Spinal cord (tissue), 10 donors: ENCODE measurements at places on chromosomes 16 and 17. TPM values are rescaled to one million over a fixed set of nuclear protein-coding genes. Genes with fewer than 3 reads are reported as not detected.
A peak's percentile ranks its signal among the peaks of the same experiment; 100 is the strongest.

- no peak overlapping the region for H3K27ac ChIP-seq
- no peaks in the 10 kb centered on the region for H3K27me3 ChIP-seq
- no peaks in the 10 kb centered on the region for H3K36me3 ChIP-seq
- H3K4me3 ChIP-seq = no peak overlapping the region
These were observed 8.8 kb upstream of the MT3 start for GRCh38 chr16:56580391-56581048.

- peaks cover 10% of the 10 kb centered on the region for H3K36me3 ChIP-seq
- H3K27me3 ChIP-seq = no peaks in the 10 kb centered on the region
- DNase-seq = peak; percentile 81
- peak overlapping the region; percentile 87 for H3K4me3 ChIP-seq
These were observed 722 bp upstream of the SLC38A10 start for GRCh38 chr17:81295676-81296381.

- no peaks in the 10 kb centered on the region for H3K36me3 ChIP-seq
- H3K4me1 ChIP-seq = peaks cover 11% of the 10 kb centered on the region
- no peak overlapping the region for H3K27ac ChIP-seq
- H3K4me3 ChIP-seq = no peak overlapping the region
- no peaks in the 10 kb centered on the region for H3K27me3 ChIP-seq
These were observed 504.2 kb upstream of the SALL1 start for GRCh38 chr16:51655249-51655648.

GRCh38 chr17:17917394-17917793, 54.8 kb downstream of the TOM1L2 start:
- H3K36me3 ChIP-seq = no peaks in the 10 kb centered on the region
- no peak overlapping the region for H3K4me3 ChIP-seq
- no peak overlapping the region for H3K27ac ChIP-seq

DNA sequence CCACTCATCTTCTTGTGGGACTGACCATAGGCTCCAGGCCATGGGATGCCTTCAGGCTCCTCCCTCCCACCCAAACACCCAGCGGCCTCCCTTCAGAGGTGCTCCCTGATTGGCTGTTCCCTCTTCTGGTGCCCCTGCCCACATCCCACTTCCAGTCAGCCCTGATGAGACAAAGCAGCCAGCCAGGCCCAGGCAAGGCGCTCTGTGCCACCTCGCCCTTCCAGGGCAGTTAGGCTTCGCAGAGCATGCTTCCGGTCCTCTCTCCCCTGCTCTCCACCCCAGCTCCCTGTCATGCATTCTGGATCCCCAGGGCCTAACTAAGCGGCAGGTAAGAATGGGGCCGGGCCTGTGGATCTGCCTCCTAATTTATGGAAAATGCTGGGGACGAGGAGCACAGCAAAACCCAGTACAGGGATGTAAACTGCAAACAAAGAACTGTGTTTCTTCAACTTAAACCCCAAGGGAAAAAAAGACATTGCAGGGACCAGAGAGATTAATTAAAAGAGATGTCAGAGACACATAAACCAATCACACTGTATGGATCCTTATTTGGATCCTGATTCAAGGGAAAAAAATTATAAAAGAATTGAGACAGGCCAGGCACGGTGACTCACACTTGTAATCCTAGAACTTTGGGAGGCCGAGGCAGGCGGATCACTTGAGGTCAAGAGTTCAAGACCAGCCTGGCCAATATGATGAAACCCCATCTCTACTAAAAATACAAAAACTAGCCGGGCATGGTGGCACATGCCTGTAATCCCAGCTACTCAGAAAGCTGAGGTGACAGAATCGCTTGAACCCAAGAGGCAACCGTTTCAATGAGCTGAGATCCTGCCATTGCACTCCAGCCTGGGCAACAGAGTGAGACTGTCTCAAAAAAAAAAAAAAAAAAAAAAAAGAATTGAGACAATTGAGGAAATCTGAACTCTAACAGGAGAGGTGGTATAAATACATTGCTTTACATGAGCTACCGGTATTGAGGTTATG, 26.0 kb downstream of the ZDHHC7 start:
- H3K27ac ChIP-seq = no peak overlapping the region
- peaks cover 80% of the 10 kb centered on the region for H3K36me3 ChIP-seq
- H3K27me3 ChIP-seq = no peaks in the 10 kb centered on the region
- no peak for DNase-seq
- H3K4me1 ChIP-seq = no peaks in the 10 kb centered on the region

GRCh38 chr16:19808061-19808641, 76.5 kb downstream of the GPRC5B start:
- no peak overlapping the region for H3K4me3 ChIP-seq
- H3K4me1 ChIP-seq = peaks cover 7% of the 10 kb centered on the region
- no peaks in the 10 kb centered on the region for H3K27me3 ChIP-seq
- H3K27ac ChIP-seq = peak overlapping the region; percentile 17

DNA sequence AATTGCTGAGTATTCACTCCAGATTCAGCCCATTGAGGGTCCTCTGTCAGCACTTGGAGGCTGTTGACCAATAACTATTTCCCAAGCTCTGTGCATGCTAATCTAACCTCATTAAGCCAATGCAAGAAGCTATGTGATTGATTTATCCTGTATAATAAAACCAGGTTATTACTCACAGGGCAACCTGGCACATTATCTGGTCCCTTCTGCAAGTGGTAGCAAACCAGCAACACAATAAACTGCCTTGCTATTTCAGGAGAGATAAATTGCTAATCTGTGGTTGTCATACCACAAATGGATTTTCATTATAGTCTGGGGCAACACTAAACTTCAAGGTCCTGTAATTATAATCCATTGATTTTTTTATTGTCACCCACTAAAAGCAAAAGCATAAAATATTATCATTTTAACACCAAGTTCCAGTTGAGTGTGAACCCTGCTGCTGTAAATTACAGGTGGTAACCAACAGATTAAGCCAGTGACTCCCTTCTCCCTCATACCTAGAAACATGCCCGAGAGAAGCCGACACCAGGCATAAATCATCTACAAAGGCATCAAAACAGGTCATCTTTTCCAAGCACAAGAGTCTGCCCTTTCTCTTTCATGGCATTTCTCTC, 51.1 kb upstream of the SOX9 start:
- H3K4me3 ChIP-seq = no peak overlapping the region
- no peaks in the 10 kb centered on the region for H3K4me1 ChIP-seq
- no peaks in the 10 kb centered on the region for H3K27me3 ChIP-seq
- H3K27ac ChIP-seq = no peak overlapping the region
- no peaks in the 10 kb centered on the region for H3K36me3 ChIP-seq

DNA sequence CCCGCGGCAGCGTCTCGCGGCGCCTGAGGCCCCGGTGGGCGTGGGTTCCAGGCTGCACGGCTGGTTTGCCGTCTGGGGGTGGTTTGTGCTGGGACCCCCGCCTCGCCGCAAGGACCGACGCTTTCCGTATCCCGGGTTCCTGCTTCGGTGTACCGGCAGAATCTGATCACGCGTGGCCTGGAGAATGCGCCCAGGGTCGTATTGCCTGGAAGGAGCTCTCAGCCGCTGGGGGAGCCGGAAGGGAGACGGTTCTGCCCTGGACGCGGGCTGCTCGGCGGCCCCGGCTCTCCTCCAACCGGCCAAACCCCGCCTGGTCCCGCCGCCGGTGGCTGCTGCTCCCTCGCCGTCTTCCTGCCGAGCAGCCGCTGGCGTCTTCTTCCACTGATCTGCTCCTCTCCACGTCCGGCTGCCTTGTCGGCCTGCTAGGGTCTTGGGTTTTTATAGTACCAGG, 39.8 kb downstream of the ZNF778 start:
- no peak overlapping the region for H3K4me3 ChIP-seq
- H3K4me1 ChIP-seq = peaks cover 15% of the 10 kb centered on the region
- peaks cover 6% of the 10 kb centered on the region for H3K36me3 ChIP-seq
- no peak overlapping the region for H3K27ac ChIP-seq
- no peak for DNase-seq

DNA sequence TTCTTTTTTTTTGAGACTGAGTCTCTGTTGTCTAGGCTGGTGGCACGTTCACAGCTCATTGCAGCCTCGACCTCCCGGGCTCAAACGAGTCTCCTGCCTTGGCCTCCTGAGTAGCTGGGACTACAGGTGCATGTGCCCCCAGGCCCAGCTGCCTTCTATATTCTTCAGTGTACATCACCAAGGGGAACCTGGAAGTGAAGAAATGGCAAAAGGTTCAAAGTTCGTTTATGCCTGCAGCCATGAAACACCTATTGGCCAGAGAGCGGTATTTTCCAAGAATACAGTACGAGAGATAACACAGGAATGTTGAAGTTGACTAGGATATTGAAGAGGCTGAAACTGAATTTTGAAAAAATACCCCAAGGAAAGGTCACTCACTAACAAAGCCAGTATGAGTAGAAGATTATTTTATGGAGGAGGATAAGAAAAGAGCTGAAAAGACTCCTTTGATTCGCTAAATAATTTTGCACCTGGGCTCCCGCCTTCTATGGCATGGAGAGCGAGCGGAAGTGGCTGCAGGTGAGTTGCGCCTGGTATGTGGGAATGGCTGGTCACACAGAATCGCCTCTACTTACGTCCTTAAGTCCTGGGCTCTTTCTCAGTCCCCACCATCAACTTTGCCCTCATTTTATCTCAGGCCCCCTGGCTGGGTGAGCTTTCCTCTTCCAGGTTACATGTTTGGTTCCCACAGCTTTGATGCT, 9.8 kb downstream of the ST6GALNAC1 start:
- no peak for DNase-seq
- no peak overlapping the region for H3K27ac ChIP-seq
- H3K4me1 ChIP-seq = no peaks in the 10 kb centered on the region
- no peak overlapping the region for H3K4me3 ChIP-seq
- no peaks in the 10 kb centered on the region for H3K27me3 ChIP-seq

- H3K4me1 ChIP-seq = no peaks in the 10 kb centered on the region
- H3K4me3 ChIP-seq = no peak overlapping the region
- H3K27me3 ChIP-seq = no peaks in the 10 kb centered on the region
These were observed 22.8 kb upstream of the CNEP1R1 start for GRCh38 chr16:50002190-50002589.

- peaks cover 13% of the 10 kb centered on the region for H3K4me1 ChIP-seq
- H3K36me3 ChIP-seq = peaks cover 4% of the 10 kb centered on the region
- H3K27me3 ChIP-seq = no peaks in the 10 kb centered on the region
- no peak for DNase-seq
- H3K27ac ChIP-seq = no peak overlapping the region
These were observed 56.3 kb downstream of the PITPNC1 start for GRCh38 chr17:67433248-67433924.

DNA sequence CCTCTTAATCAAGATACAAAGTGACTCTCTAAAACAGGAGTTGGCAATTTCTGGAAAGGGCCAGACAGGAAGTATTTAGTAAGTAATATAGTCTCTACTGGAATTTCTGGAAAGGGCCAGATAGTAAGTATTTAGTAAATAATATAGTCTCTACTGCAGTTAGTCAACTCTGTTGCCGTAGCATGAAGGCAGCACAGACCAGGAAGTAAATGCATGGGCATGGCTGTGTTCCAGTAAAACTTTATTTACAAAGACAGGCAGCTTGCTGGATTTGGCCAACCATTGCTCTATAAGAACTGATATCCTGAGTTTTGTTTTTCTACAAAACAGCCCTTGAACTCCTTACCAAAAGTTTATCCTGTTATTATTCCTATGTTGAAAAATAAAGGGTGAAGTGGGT, 16.9 kb downstream of the LDAF1 start:
- H3K27ac ChIP-seq = no peak overlapping the region
- H3K4me3 ChIP-seq = no peak overlapping the region
- peaks cover 11% of the 10 kb centered on the region for H3K36me3 ChIP-seq

DNA sequence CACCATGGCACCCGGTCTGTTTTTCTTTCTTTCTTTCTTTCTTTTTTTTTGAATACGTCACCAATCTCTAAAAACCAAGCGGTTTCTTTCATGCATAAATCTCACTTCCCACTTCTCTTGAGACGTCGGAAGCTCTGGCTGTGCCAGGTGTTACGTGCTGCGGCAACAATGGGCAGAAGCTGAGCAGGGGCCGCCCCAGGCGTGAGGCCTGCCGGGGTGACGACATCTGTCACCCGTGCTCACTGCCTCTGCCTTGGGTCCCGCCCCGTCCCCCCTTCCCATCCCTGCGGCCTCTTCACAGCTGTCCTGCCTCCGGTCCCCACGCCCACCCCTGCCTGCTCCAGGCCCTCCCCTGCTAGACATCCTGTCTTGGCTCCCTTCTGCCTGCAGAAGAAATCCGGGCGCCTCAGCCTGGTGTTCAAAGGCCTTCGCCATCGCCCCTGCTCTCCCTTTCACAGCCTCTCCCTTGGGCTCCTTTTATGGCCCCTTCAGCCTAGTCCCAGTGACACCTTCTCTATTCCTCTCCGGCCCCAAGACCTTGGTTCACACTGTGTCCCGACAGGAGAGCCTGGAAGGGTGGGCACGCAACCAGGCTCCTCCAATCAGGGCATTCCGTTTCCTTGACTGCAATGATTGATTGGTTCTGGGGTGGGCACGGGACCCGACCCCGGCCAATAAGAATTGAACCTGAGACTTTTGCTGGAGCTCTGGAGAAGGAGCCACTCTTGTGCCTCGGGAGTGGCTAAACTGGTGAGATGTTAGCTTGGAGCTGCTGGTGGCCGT, 4.8 kb downstream of the P2RX1 start:
- H3K27ac ChIP-seq = no peak overlapping the region
- DNase-seq = no peak
- H3K36me3 ChIP-seq = no peaks in the 10 kb centered on the region

GRCh38 chr16:85611444-85612190, 1.5 kb upstream of the GSE1 start:
- H3K36me3 ChIP-seq = no peaks in the 10 kb centered on the region
- H3K27me3 ChIP-seq = peaks cover 17% of the 10 kb centered on the region
- H3K4me3 ChIP-seq = peak overlapping the region; percentile 40
- DNase-seq = no peak
- H3K27ac ChIP-seq = no peak overlapping the region
- peaks cover 81% of the 10 kb centered on the region for H3K4me1 ChIP-seq

DNA sequence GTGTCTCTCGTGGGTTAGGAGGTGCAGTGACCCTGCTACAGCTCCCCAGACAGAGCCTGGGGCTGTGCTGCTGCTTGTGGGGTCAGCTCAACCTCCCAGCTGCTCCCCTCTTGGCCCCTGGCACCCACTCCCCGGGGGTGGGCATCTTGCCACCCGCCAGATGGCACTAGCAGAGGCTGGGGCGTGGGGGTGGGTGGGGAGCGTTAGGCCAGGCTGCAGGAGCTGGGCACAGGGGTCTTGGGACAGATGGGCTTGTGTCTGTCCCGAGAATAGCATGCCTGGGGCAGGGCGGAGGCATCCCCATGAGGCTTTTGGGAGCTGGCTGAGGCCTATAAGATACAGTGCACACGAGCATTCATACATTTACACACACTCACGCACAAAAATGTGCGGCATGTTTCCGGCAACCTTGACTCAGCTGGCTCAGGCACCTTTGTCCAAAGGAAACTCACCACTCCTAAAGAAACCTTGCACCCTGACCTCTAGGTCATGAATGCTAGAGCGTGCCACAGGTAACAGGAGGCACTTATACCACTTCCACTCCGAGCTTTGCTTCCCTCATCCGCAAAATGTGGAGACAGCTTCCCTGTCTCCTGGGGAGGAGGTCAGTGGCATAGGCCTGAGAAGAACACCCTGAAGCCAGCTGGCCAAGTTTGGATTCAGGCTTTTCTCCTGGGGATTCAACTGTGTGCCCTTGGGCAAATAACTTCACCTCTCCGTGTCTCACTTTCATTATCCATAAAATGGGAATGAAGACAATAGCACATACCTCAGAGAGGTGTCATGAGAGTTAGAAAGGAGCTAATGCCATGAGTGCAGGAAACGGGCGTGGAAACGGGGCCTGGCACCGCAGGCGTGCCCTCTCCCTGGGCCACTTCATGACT, 78.9 kb upstream of the LHX1 start:
- no peaks in the 10 kb centered on the region for H3K27me3 ChIP-seq
- H3K4me1 ChIP-seq = peaks cover 14% of the 10 kb centered on the region
- H3K36me3 ChIP-seq = no peaks in the 10 kb centered on the region
- DNase-seq = no peak
- no peak overlapping the region for H3K4me3 ChIP-seq

SLC47A1 gene
- 47.3 TPM for total RNA-seq

MMP28 gene
- 12.8 TPM for total RNA-seq

TNFRSF12A gene
- total RNA-seq = 5.8 TPM

MSLN gene
- 0.40 TPM for total RNA-seq

TNFSF12 gene
- 15.5 TPM for total RNA-seq
